SW 1271 (cell line): ENCODE measurements at places on chromosomes 3 and 15.
A peak's percentile ranks its signal among the peaks of the same experiment; 100 is the strongest.

GRCh38 chr3:51539291-51539941 lies 897 bp downstream of the RAD54L2 start:
- DNase-seq, result no peak

DNA sequence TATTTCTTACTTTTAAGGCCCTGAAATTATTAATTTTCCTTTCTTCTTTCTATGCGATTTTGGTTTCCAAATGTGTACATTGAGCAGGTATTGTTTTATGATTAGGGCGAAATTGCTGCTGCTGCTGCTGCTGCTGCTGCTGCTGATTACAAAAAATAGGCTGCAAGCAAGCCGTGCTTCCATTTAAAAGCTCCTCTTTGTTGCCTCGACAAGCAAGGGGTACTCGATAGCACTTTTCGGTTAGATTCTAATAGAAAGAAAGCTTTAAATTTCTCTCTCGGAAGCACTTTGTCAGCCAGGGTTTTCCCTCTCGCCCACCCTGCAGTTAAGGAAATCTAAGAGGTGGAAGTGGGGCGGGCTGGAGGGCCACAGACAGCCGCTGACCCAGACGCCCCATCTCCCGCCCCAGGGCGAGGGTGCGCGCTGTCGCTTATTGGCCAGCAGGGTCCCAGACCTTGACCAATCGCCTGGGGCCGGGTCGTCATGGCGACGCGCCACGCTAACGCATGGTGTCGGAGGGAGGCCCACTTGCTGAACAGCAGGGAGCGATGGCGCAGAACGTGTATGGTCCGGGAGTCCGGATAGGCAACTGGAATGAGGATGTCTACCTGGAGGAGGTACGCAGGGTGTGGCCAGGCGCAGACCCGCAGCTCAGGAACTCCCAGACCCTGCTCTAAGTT lies at the start of gene CFAP161:
CFAP161 (plus strand) TSS at position 489 of the 680 bp plus-strand sequence; CDS start at position 549, 60 bp downstream.
- no peak for DNase-seq

DNA sequence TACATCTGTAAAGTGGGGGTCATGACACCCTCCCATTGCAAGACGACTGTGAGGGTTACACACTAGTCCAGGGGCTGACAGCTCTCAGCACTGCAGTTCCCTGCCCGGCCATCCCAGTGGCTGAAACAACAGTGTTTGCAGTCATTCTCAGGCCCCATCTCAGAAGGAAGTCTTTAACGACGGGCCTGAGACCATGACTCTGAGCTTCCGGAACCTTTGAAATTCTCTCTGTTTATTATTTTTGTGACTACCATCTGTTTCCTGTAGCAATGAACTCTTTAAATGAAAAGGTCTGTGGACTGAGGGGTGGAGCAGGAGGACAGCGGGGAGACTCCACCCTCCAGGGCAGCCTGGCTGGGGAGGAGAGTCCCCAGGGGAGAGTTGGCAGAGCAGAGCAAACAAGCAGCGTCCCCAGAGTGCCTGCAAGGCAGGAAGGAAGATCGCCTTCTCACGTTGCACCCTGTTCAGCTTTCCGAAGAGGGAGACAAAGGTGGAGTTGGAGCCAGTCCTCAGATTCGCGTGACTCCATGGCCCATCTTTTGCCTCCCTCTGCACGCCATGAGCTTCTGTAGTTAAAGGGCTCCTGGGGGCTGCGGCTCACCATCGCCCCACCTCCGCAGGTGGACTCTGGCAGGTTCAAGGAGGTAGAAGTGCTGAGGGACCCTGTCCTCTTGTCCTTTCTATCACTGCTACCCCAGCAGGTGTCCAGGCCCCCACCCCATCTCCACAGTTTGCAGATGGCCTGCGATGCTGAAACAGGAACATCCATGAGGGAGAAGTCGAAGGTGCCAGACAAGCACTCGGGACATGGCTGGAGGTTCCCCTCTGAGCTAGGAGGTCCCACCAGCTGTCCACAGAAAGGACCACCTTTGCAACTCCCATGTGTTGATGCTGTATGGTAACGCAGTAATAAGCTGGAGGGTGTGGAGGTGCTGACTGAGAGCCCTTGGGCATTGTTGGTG lies 525.8 kb upstream of the PROK2 start:
- DNase-seq, result no peak

GRCh38 chr3:171142985-171143384 lies 116.5 kb upstream of the SLC2A2 start:
- no peak for DNase-seq

- DNase-seq, result no peak
Measured at GRCh38 chr3:109284071-109284470, 32.2 kb downstream of the DPPA2 start.

DNA sequence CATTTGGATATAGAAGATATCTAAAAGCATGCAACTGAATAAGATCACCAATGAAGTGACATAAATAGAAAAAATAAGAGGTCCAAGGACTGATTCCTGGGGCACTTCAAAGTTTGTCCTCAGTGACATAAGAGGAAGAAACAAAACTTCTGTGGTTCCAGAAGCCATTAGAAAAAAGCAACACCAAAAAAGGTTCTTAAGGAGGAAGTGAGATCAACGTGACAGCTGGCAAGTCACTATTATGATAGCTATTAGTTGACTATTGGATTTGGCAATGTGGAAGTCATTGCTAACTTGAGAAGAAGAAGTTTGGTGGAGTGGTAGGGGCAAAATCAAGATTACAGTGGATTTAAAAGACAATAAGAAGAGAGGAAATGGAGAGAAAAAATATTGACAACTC lies 1098.3 kb downstream of the NAALADL2 start:
- DNase-seq, result no peak

- DNase-seq, result peak; percentile 98
Measured at GRCh38 chr3:9976721-9977709, 9.6 kb downstream of the EMC3 start.

GRCh38 chr15:41001524-41002214 lies 48.4 kb downstream of the CHAC1 start:
- DNase-seq, result no peak

DNA sequence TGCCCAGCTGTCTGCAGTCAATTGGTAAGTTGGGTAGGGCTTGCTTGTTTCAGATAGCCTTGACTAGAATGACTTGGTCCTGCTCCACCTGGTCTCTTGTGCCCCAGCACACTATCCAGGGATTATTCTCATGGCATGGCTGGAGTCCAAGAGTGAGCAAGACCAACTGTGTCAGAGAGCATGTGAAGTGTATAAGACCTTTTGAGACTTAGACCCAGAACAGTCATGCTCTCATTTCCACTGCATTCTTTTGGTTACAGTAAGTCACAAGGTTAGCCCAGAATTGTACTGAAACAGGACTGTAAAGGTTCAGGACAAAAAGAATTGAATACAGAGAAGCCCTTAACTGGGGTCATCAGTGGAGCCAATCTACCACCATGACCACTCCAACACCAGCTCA lies 650.8 kb upstream of the ADAMTS9 start:
- DNase-seq, result no peak
